ENCODE measurements at places on chromosomes 6 and 20.

DNA sequence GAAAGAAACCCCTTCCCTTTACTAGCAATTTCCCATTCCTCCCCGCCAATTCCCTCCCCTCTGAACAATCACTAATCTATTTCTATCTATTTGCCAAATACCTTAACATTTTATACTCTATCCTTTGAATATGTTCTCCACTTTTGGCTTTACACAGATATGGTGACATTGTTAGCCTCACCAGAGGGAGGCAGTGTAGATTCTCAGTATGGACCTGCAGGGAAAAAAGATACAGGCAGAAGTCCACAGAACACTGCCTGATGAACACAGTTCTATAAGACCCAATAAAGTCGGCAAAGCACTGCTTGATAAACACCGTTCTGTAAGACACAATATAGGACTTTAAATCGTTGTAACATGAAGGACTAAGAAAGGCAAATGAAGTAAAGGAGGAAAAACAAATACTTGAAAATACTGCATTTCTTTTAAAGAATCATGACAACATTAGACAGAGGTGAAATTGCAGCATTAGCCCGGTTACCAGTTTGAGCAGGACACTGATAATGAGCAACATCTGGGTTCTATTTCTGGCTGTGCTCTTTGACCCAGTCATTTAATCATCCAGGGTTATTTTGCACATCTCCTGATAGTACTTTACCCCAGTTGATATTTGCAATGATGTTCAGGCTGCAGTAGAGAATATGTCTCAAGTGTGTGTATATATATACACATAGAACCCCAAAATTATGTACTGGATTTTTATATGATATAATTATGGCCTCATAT, 296.8 kb downstream of the UTRN start:
- DNase-seq, result no peak

GRCh38 chr20:32912688-32913087, 54.0 kb downstream of the EFCAB8 start:
- no peak for DNase-seq

DNA sequence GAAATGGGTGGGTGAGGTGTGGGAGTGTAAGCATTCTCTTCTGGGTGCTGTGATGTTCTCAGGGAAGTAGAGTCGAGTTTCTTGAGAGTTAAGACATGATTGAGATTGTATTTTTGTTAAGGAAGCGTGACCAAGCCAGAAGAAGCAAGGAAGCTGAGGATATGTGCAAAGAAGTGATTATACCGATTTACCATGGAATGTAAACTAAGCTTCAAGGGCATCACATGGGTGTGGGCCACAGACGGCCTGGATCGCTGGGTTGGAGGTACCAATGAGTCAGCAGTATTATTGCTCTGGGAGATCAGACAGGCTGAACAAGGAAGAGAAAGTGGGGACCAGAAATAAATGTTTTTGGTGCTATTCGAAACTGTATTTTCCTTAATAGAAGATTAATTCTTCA, 184.1 kb upstream of the GMDS start:
- DNase-seq, result no peak

GRCh38 chr6:31908791-31909190, 6.9 kb upstream of the ZBTB12 start:
- DNase-seq, result no peak

- DNase-seq, result no peak
Observed at GRCh38 chr20:41308290-41308711, 9.2 kb downstream of the ZHX3 start.

- DNase-seq, result no peak
Observed at GRCh38 chr6:142294679-142295078, 7.1 kb upstream of the ADGRG6 start.

DNA sequence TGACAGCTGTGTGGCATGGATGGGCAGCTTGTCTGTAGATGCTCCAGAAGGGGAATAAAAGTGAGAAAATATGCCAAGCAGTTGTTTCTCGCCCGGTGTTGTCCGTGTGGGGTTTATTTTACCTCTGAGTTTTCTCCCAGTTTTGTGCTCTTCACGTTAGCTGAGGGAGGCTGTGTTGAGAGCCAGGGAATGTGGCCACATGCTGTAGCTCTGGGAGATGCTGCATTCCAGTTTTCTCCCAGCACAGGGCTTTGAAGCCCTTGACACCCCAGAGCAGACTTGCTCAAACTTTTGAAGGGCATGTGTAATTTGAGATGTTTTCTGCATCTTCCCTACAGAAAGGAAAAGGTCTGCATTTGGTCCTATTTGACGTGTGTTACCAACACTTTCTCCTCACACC, 67.7 kb downstream of the RREB1 start:
- no peak for DNase-seq

Data from NCI-H187 (cell line).